Left renal cortex interstitium (tissue), 4 donors: ENCODE measurements at places on chromosomes 5 and 9.
A peak's percentile ranks its signal among the peaks of the same experiment; 100 is the strongest.

DNA sequence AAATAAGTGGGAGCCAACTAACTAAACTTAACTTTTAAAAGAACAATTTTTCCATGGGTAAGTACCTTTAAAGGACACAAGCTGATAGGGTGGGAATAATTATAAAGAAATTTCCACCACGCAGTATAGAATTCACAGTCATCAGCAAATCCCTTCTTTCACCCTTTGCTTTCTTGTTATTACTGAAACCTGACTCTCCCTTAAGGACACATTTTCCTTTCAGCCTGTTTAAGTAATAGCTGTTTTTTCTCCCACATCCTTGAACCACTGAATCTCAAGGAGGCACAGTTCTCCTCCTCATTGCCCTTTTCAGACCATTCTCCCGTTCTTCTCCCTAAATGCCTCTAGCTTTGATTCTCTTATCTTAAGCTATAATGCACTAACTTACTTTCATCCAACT is 6.3 kb downstream of the C5orf15 start:
- no peak for DNase-seq

GRCh38 chr5:27318701-27319100 is 280.3 kb upstream of the CDH9 start:
- no peak for DNase-seq

DNA sequence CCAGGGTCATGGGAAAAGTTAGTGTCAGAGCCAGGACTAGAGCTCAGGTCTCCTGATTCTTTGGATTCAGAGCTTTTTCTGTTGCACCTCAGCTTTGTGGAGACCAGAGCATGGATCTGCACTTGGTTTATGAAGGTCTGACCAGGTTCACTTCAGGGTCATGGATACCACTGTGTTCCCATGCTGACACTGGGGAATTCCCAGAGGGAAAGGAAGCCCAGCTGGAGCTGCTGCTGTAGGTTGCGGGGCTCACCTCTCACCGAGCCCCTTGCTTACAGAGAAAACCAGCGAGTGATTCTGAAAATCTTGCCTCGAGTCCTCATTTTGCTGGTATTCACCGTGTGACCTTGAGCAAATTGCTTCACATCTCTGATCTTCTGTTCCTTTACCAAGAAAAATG is 83.0 kb downstream of the RGS3 start:
- DNase-seq: no peak

DNA sequence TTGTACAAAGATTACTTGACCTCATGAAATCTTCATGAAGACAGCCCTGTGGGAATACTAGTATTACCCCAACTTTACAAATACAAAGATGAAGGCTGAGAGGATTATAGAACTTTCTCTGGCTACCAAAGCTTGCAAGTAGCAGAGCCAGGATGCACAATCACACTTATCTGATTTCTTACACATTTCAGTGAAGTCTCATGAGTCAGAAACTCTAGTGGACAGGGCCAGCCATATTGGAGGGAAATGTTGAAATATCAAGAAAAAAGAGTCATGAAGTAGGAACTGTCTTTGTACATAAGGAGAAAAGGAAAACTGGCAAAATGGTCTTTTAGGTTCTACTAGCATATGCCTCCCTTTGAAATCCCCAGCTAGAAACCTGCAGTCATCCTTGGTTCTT is 369.6 kb upstream of the WWC1 start:
- DNase-seq: no peak

GRCh38 chr9:26331223-26331622 is 561.4 kb downstream of the CAAP1 start:
- no peak for DNase-seq

GRCh38 chr9:123319541-123320339 is 36.3 kb upstream of the CRB2 start:
- no peak for DNase-seq

GRCh38 chr5:107468276-107468675 is 202.5 kb downstream of the EFNA5 start:
- DNase-seq: no peak

DNA sequence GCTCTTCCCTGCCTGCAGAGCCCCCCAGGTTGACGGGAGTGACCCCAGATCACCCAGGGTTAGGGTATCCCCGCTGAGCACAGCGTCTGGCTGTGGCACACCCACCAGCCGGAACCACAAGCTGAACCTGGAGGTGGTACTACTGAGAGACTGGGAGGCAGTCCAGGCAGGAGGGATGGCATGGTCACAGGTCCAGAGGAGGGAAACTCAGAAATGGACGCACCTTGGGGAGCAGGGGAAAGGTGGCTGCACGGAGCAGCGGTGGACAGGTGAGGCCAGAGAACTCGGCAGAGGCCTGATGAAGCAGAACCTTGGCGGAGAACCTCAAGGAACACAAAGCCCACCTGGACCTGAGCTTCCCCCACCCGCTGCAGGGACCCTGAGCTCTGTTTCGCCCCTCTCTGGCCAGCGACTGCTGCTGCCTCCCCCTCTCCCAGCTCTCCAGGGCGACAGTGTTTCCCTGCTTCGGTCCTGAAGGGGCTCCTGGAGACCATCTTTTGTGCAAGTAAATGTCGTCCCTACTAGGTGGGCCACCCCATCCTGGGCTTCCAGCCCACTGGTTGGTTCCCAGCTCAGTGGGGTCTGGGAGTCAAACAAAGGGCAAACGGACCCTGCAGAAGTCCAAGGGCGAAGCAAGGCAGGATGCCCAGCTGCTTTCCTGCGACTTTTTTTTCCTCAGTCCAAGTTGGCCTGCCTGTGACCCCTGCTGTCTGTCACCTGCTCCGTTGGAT is 845 bp downstream of the ADGRD2 start:
- no peak for DNase-seq

- no peak for DNase-seq
These were observed 9.8 kb upstream of the OLFM1 start for GRCh38 chr9:135077497-135078200.

DNA sequence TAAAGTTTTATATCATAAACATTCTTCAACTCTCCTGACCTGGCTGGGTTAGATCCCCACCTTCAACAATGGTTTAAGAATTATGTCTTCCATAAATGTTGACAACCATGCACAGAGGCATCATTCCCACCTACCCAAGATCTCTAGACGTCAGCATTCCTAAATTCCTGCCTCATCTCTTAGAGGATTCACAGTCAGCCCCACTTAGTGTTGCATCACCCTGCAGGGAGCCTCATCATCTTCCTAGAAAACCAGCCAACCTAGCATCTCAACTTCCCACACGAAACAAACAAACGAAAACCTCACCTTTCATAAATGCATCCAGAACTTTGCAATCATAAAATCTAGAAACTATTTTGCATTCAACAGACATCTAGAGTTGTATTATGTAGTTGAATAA is 816.1 kb upstream of the C9orf72 start:
- DNase-seq: no peak

DNA sequence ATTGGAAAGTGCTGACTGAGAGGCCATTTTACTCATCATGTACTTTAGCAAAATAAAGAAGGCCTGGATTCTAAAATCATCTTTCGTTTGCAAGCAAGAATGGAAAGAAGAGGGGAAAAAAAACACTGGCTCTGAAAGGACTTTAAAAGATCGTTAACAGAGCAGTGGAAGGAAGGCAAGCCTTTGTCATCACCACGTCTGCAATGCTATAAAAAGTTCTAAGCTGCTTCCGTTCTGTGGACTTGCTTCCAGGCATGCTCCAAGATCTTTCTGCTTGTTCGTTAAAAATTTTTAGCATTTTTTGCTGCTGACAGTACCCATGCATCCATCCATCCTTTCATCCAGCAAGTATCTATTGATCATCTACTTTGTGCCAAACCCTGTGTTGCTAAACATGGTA is 226.5 kb downstream of the GABBR2 start:
- no peak for DNase-seq

- DNase-seq: peak; percentile 24
These were observed 490.2 kb upstream of the DAP start for GRCh38 chr5:11251247-11251646.

DNA sequence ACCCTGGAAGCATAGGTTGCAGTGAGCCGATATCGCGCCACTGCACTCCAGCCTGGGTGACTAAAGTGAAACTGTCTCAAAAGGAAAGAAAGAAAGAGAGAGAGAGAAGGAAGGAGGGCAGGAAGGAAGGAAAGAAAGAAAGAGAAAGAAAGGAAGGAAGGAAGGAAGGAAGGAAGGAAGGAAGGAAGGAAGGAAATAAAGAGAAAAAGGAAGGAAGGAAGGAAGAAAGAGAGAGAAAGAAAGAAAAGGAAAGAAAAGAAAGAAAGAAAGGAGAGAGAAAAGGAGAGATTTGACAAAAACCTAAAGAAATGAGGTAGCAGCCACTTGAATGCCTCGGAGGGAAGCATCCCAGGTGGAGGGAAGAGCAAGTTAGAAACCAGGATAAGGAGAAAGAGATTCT is 44.6 kb downstream of the MSX2 start:
- DNase-seq: no peak

- no peak for DNase-seq
These were observed 483.7 kb downstream of the BNC2 start for GRCh38 chr9:16386827-16387077.

DNA sequence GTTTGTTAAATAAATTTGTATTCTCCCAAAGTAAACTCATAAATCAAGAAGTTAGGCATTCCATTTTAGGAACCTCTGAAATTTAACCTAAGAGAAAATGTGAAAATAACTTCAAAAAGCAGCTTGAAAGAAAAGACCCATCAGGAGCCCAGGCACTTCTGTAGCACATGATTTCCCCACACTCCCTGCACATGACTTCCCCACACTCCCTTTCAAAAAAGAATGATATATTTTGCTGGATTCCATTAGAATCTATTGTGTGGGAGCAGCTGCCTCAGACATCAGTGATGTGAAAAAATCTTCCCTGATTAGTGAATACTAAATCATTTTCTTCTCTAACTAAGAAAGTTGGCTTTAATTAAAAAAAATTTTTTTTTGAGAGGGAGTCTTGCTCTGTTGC is 83.3 kb downstream of the GLDC start:
- DNase-seq: no peak

DNA sequence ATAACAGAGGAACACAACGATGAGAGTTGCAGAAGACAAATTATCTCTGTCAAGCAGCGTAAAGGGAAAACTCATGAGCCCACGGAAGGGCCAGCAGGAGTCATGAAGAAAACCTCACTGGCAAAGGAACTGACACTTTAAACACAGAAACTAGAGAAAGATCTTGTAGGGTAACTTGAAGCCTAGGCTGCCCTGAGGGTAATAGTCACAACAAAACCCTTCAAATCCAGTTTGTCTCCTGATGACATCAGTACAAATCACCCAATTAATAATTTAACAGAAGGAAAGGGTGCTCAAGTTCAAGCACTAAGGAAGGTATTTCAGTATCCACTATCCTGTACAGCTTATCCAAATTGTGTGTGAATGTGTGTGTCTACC is 549.1 kb downstream of the MTRR start:
- DNase-seq: no peak

DNA sequence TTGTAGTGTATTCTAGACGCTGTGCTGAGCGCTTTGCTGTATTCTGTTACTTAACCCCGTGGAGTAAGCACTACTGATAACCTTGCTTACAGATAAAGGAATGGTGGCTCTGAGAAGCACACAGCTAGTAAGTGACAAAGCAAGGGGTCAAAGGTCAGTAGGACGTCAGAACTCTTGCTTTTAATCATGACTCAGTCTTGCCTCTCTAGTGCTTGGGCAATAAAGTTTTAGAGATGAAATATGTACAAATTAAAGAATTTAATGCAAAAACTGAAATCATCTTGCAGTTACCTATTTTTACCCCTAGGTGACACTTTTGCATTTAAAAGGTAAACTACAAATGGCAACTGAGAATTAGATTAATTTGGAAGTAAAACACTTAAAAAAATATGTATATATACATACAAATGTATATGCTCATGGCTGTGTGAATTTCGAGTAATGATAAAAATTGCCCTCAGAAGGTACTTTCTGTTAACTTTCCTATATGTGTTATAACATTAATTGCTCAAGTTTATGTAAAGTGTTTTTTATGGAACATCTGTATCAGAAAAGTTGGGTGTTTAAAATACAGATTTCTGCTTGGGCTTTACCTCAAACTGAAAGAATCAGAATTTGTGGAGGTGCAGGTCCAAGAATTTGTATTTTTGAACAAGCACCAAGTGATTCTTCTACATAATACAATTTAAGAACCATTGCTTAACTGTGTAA is 175.1 kb upstream of the DAB2 start:
- no peak for DNase-seq

DNA sequence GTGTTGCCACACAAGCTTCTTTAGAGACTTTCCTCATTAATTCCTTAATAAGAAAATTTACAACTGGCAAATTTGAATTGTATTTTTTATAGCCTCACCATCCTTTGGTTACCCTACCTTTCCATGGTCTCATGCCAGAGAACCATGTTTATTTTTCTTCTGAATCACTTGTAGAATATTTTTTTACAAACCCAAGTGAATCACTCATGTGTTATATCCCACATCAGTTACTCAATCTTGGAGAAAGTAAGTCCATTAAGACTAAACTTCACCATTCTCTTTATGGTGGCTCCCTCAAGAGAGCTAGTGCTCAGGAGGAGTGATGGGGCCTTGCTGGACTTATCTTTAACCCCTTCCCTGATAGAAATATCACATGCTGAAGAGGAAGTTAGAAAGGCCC is 128.9 kb downstream of the SUSD1 start:
- DNase-seq: no peak
